Endothelial cell of umbilical vein (primary cell): ENCODE measurements at places on chromosomes 12 and 14.

DNA sequence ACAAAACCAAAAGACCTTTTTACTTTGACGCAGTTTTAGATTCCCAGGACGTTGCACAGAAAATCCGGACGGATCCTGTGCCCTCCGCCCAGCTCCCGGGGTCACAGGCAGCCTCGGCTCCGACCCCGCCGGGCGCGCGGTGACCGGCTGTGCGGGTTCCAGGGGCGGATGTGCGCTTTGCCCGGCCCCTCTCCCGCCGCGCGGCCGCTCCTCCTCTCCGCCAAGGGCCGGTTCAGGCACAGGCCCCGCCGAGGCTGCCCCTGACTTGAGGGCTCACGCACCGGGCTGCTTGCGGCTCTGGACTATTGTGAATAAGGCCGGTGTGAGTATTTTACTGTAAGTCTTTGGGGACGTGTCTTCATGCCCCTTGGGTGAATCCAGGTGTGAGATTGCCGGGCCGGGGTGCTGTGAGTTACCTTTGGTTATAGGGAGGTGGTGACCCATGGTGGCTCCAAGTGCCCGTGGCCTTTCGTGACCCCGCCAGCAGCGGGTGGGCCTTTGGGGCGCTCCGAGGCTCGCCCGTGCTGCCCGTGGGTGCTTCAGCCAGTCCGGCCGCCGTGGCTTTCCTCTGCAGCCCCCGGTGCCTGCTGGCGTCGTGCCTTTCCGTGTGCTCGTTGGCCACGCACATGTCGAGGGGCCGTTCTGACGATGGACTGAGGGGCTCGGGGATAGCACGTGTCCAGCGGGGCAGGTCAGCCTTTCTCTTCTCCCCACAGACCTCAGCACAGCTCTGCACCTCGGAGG is 45.9 kb downstream of the NOC4L start:
- H3K27me3 ChIP-seq: peaks cover 5% of the 10 kb centered on the region
- DNase-seq: no peak
- H3K4me1 ChIP-seq: peaks cover 8% of the 10 kb centered on the region
- H3K36me3 ChIP-seq: no peaks in the 10 kb centered on the region
- peak overlapping the region; percentile 44 for H3K4me3 ChIP-seq
- H3K27ac ChIP-seq: no peak overlapping the region

DNA sequence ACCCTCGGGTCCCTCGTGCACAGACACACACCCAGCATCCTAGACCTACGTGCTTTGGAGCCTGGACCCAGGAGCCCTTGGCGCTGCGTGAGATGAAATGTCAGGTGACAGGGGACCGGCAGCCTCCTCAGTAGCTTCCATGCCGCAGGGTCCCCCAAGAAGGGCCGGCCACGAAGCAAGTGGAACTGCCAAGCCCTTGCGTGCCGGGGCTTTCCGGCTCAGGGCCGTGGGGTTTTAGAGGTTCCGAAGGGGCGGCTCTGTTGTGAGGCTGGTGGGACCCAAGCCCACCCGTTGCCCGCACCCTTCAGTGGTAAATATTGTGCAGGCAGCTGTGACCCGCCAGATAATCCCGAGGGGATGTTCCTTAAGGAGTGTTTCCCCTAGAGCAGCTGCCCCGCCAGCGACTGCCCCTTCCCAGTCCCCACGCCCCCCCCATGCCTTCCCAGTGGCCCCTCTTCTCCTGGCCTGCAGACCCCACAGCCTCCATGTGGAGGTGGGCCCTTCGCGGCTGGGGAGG is 133.7 kb downstream of the ADGRD1 start:
- no peaks in the 10 kb centered on the region for H3K36me3 ChIP-seq
- no peak overlapping the region for H3K4me3 ChIP-seq
- no peak for DNase-seq
- no peak overlapping the region for H3K27ac ChIP-seq
- no peaks in the 10 kb centered on the region for H3K4me1 ChIP-seq

GRCh38 chr14:35340616-35341453 is 48.7 kb downstream of the PSMA6 start:
- no peak for DNase-seq
- no peaks in the 10 kb centered on the region for H3K27me3 ChIP-seq
- no peaks in the 10 kb centered on the region for H3K36me3 ChIP-seq
- H3K27ac ChIP-seq: no peak overlapping the region

GRCh38 chr14:55125403-55125802 is 3.6 kb upstream of the LGALS3 start:
- H3K4me3 ChIP-seq: no peak overlapping the region
- no peaks in the 10 kb centered on the region for H3K36me3 ChIP-seq
- no peak overlapping the region for H3K27ac ChIP-seq
- DNase-seq: no peak

DNA sequence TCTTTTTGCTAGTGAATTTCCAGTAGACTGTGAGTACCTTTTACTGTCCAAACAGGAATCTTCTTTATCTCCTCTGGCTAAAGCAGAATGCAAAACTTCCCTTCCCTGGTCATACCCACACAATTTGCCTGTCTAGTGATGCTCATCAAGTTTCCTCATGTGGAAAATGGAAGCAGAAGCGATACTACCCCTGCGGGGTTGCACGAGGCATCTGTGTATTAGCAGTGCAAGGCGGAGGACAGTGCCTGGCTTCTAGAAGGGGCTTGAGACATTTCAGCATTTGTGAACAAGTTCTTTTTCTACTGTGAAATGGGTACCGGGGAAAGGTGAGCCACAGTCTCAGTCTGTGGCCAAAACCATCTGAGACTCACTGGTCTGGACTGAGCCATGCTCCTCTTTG is 340.9 kb downstream of the AACS start:
- no peaks in the 10 kb centered on the region for H3K36me3 ChIP-seq
- H3K27ac ChIP-seq: no peak overlapping the region
- no peaks in the 10 kb centered on the region for H3K4me1 ChIP-seq
- DNase-seq: no peak
- no peaks in the 10 kb centered on the region for H3K27me3 ChIP-seq

DNA sequence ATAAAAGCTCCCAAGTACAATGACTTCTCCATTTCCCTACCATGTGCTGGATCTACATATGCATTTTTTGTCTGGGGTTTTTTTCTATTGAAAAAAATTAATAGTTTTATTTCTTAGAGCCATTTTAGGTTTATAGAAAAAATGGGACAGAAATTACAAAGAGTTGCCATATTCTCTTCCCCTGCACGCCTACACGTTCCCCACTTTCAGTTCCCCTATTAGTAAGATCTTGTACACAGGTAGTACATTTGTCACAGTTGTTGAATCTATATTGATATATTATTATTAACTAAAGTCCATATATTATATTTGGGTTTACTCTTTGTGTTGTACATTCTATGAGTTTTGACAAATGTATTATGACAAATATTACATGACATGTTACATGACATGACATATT is 35.7 kb downstream of the SIX6 start:
- H3K4me3 ChIP-seq: no peak overlapping the region
- no peak for DNase-seq
- no peaks in the 10 kb centered on the region for H3K36me3 ChIP-seq

- H3K36me3 ChIP-seq: no peaks in the 10 kb centered on the region
- no peak overlapping the region for H3K4me3 ChIP-seq
- no peak overlapping the region for H3K27ac ChIP-seq
- no peaks in the 10 kb centered on the region for H3K4me1 ChIP-seq
Measured at GRCh38 chr12:97561619-97562290, 99.2 kb downstream of the RMST start.

DNA sequence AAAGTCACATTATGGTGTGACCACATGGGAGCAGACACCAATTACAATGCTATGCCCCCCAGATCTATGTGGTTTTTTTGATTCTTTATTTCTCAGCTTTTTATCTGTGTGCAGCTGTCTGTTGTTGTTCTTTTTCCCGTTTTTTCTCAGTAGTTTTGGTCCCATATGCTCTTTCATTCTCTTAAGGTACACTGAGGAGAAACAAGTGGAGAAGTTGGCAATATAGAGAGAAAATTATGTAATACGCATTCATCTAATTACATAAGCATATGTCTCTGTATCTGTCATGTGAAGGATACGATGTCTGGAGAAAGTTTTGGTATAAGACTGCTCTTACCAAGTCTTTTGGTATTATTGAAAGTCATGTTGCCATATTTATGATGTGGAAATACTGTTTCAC is 819.0 kb downstream of the NRXN3 start:
- H3K4me1 ChIP-seq: no peaks in the 10 kb centered on the region
- H3K36me3 ChIP-seq: no peaks in the 10 kb centered on the region
- H3K27me3 ChIP-seq: no peaks in the 10 kb centered on the region
- H3K27ac ChIP-seq: no peak overlapping the region
- DNase-seq: no peak

GRCh38 chr14:94682061-94682516 is 69.9 kb downstream of the SERPINA3 start:
- H3K27me3 ChIP-seq: no peaks in the 10 kb centered on the region
- H3K36me3 ChIP-seq: no peaks in the 10 kb centered on the region
- H3K4me1 ChIP-seq: no peaks in the 10 kb centered on the region
- H3K4me3 ChIP-seq: no peak overlapping the region
- H3K27ac ChIP-seq: no peak overlapping the region

- no peak overlapping the region for H3K27ac ChIP-seq
- no peak for DNase-seq
- no peaks in the 10 kb centered on the region for H3K27me3 ChIP-seq
- no peaks in the 10 kb centered on the region for H3K4me1 ChIP-seq
- H3K36me3 ChIP-seq: no peaks in the 10 kb centered on the region
- no peak overlapping the region for H3K4me3 ChIP-seq
Measured at GRCh38 chr14:40374221-40374620, 942.0 kb upstream of the FBXO33 start.

- H3K4me1 ChIP-seq: peaks cover 17% of the 10 kb centered on the region
- no peaks in the 10 kb centered on the region for H3K36me3 ChIP-seq
- H3K27me3 ChIP-seq: no peaks in the 10 kb centered on the region
- no peak for DNase-seq
Measured at GRCh38 chr12:80219345-80219744, 120.0 kb downstream of the OTOGL start.

DNA sequence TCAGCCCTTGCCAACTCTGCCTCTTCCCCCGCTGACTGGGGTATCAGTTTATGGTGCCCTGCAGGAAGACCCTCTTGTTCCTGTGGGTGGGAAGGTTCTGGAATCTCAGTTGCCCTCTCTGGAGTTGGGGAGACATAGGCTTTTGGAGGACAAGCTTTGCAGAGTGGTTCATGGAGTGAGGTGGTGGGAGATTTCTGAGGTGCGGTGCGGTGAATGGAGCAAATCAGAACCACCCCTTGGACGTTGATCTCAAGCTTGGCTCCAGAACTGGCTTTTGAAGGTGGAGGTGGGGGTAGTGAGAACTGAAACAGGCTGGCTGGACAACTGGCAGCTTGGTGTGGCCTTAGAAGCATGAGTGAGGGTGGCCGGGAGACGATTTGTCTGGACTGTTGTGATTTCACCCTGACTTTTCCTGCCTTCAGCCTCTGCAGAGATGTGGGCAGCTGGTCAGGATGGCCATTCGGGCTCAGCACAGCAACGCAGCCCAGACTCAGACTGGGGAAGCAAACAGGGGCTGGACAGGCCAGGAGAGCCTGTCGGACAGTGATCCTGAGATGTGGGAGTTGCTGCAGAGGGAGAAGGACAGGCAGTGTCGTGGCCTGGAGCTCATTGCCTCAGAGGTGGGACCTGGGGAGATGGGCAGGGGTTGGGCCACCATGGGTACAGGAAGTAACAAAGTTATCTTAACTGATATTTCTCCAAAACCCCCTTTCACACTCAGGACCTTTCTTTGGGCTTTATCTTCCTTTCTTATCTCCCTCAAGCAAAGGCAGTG is 1.1 kb downstream of the SHMT2 start:
- peaks cover 18% of the 10 kb centered on the region for H3K4me1 ChIP-seq
- no peak for DNase-seq
- peak overlapping the region; percentile 91 for H3K27ac ChIP-seq
- H3K27me3 ChIP-seq: peaks cover 10% of the 10 kb centered on the region

GRCh38 chr12:118073768-118074167 is 12.8 kb upstream of the WSB2 start:
- no peak overlapping the region for H3K27ac ChIP-seq
- H3K36me3 ChIP-seq: no peaks in the 10 kb centered on the region
- no peaks in the 10 kb centered on the region for H3K4me1 ChIP-seq
- H3K4me3 ChIP-seq: no peak overlapping the region
- no peak for DNase-seq

GRCh38 chr14:70707138-70708038 is 65.7 kb downstream of the TTC9 start:
- DNase-seq: no peak
- no peaks in the 10 kb centered on the region for H3K36me3 ChIP-seq
- no peaks in the 10 kb centered on the region for H3K4me1 ChIP-seq
- peaks cover 3% of the 10 kb centered on the region for H3K27me3 ChIP-seq
- no peak overlapping the region for H3K4me3 ChIP-seq

- H3K4me1 ChIP-seq: no peaks in the 10 kb centered on the region
- no peak overlapping the region for H3K27ac ChIP-seq
- no peak overlapping the region for H3K4me3 ChIP-seq
- H3K27me3 ChIP-seq: no peaks in the 10 kb centered on the region
- H3K36me3 ChIP-seq: no peaks in the 10 kb centered on the region
- DNase-seq: no peak
Measured at GRCh38 chr14:97977651-97978261, 1180.6 kb downstream of the VRK1 start.

- H3K4me1 ChIP-seq: peaks cover 27% of the 10 kb centered on the region
- peak overlapping the region; percentile 96 for H3K4me3 ChIP-seq
- H3K27me3 ChIP-seq: no peaks in the 10 kb centered on the region
- peak overlapping the region; percentile 70 for H3K27ac ChIP-seq
Measured at GRCh38 chr14:24368212-24368561, 203 bp downstream of the NFATC4 start.

GRCh38 chr12:83132360-83132759 is 445.7 kb downstream of the TMTC2 start:
- no peak overlapping the region for H3K27ac ChIP-seq
- no peak overlapping the region for H3K4me3 ChIP-seq
- no peaks in the 10 kb centered on the region for H3K27me3 ChIP-seq
- no peaks in the 10 kb centered on the region for H3K4me1 ChIP-seq
- no peak for DNase-seq

DNA sequence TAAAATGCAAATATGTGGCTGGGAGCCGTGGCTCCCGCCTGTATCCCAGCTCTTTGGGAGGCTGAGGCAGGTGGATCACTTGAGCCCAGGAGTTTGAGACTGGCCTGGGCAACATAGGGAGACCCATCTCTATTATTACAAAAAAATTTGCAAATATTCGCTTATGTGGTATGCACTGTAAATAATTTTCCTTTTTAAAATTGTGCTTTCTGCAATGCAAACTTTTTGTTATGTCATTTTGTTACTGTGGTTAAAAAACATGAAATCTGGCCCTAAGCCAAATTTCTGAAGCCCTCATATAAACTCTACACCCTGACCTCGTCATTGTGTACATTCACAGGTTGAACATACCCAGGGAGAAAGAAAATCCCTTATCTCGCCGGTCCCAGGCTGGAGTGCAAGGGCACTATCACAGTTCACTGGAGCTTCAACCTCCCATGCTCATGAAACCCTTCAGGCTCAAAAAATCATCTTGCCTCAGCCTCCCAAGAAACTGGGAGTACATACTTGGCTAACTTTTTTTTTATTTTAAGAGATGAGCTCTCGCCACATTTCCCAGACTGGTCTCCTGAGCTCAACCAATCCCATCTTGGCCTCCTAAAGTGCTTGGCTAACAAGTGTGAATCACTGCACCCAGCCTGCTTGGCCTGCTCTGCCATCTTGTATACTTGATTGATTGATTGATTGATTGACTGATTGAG is 24.7 kb downstream of the TRAPPC6B start:
- peaks cover 5% of the 10 kb centered on the region for H3K36me3 ChIP-seq
- no peaks in the 10 kb centered on the region for H3K4me1 ChIP-seq
- no peak overlapping the region for H3K4me3 ChIP-seq
- no peak for DNase-seq

- no peak overlapping the region for H3K4me3 ChIP-seq
- peaks cover 24% of the 10 kb centered on the region for H3K4me1 ChIP-seq
- no peaks in the 10 kb centered on the region for H3K27me3 ChIP-seq
- H3K27ac ChIP-seq: no peak overlapping the region
- no peak for DNase-seq
- no peaks in the 10 kb centered on the region for H3K36me3 ChIP-seq
Measured at GRCh38 chr12:109839444-109839843, 6.2 kb upstream of the TRPV4 start.
